Stimulated activated CD4-positive, alpha-beta T cell treated with anti-CD3 and anti-CD28 coated beads, Interleukin-1b, Interleukin-23, amount 100 ng/mL, for 24 hours (primary cell): ENCODE measurements at places on chromosomes 16 and 17.

DNA sequence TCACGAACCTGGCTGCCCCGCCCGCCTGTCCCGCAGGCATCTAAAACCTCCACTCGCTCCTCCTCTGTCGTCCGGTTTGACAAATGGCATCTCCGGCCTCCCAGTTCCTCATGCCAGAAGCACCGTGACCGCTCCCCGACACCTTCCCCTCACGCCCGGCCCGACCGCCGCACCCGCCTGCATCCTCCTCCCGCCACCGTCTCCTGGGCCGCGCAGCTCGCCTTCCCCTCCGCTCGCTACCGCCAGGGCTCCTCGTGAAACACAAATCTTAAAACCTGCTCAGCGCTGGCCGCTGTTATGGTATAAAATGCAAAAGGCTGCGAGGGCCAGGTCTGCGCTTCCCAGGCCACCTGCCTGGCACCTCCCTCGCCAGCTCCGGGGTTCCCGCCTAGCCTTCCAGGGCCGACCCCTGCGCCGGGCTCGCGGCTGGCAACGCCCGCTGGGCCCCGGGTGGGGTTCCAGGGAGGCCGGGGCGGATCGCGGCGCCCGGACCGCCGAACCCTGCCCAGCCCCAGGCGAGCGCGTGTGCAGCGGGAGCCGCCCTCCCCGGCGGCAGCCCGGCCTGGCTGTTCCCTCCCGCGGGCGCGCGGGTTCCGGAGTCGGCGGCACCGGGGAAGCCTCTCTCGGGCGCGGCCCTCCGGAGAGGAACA lies 488 bp downstream of the SPSB3 start:
- no peak for DNase-seq

GRCh38 chr17:56830726-56831368 lies 2.9 kb downstream of the C17orf67 start:
- no peak for DNase-seq

DNA sequence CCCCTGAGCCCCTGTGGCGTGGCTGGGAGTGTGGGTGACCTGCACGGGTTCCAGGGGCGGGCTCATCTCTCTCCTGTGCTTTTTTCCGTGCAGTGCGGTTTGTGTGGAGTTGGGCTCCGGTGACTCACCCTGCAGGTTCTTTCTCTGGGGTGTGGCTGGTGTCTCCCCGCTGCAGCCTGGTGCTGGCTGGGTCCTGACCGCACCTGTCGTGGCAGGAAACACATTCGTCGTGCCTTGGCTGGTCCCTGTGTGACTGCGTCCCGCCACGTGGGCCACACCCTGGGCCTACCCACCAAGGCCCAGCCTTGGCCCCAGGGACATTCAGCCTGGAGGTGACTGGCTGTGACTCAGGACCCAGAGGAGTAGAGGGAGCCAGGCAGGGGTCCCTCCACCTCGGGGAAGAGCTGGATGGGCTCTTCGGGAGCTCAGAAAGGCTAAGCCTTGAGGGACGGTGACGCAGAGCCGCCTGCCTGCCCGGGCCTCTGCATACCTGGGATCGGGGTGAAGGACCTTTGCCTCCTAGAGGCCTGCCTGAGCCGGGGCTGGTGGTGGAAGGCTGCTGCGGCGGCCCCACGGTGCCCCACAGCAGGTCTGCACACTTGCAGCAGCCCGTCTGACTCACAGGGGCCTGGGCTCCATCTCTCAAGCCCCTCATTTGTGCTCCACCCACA lies 7.8 kb downstream of the TRAF7 start:
- no peak for DNase-seq

GRCh38 chr17:48543854-48544348 lies 1.0 kb downstream of the HOXB2 start:
- no peak for DNase-seq

- DNase-seq = peak; percentile 38
Observed at GRCh38 chr16:89289428-89290395, 72.2 kb downstream of the ZNF778 start.

DNA sequence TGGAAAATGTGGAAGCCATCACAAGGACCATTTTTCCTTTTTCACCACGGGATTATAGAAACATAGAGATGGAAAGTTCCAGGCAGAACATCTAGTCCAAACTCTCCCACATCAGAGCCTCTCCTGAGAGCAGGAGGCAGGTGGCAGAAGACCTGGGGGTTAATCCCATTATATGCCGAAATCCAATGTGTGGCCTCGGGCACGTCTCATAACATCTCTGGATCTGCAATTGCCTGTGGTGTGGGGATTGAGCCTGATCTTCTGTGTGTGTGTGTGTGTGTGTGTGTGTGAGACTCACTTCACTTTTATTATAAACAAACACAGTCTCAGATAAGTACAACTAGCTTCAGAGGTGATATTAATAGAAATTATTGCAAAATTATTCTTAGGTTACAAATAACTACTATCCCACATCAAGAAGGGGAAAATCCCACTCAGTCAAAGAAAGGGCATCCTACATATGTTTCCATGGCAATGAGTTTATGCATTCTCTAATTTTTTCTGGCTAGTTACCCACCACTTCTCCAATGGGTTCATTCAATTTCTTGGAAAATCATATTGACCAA lies 199.1 kb downstream of the FOXL1 start:
- no peak for DNase-seq

- no peak for DNase-seq
Observed at GRCh38 chr17:59365383-59365981, 34.0 kb downstream of the YPEL2 start.

DNA sequence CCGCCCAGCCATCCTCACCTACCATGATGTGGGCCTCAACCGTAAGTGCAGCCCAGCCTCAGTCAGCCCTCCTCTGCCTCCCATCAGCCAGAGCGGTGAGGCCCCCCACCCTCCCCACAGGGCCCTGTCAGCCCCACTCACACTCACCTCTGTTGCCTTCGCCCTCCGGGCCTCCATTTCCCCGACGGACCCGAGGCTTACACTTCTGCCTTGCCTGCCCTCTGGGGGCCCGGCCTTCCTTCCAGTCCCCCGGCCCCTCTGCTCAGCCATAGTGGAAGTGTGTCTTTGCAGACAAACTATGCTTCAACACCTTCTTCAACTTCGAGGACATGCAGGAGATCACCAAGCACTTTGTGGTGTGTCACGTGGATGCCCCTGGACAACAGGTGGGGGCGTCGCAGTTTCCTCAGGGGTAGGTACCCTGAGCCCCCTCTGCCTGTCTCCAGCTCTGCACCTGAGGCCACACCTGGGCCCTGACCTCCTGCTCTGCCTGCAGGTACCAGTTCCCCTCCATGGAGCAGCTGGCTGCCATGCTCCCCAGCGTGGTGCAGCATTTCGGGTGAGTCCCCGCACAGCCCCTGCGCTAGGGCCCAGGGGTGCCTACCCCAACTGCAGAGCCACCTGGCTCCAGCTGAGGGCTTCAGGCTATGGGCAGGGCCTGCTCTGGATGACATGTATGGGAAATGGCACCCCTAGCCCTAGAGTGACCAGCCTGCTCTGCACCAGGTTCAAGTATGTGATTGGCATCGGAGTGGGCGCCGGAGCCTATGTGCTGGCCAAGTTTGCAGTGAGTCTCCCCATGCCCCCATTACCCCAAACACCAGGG lies 4.1 kb downstream of the NDRG4 start:
- no peak for DNase-seq

DNA sequence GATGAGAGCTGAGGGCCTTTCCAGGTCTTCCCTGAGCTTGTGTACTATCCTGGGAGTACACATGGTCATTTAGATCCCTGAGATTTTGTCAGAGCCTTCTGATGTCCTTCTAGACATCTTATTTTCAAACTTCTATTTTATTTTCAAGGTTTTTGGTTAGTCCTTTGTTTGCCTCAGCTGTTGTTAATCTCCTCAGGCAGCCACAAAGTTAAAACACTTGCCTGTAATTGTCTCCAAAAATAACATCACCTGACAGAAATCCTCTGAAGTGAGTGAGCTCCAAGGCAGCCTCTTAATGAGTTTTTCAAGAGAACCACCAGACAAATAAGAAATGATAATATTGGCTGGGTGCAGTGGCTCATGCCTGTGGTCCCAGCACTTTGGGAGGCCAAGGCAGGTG lies 43.8 kb upstream of the CPHXL start:
- no peak for DNase-seq

- DNase-seq = no peak
Observed at GRCh38 chr16:22220714-22221113, 14.6 kb downstream of the EEF2K start.

GRCh38 chr17:59914274-59914854 lies 21.4 kb downstream of the RPS6KB1 start:
- DNase-seq = no peak

DNA sequence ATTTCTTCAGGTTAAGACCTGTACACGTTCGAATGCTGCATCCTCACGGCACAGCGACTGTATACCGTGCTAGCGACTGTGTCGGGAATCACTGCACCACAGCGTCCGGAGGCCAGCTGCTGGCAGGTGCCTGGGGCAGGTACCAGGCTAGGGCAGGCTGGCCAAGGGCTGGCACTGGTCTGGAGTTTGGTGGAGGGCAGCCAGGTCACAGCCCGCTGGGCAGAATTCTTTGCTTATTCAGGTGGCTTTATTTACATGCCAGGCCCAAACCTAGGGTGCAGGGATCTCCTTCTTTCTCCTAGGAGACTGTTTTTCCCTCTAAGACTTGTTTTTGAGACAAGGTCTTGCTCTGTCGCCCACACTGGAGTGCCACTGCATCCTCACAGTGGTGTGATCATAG lies 37.9 kb downstream of the COTL1 start:
- DNase-seq = no peak

DNA sequence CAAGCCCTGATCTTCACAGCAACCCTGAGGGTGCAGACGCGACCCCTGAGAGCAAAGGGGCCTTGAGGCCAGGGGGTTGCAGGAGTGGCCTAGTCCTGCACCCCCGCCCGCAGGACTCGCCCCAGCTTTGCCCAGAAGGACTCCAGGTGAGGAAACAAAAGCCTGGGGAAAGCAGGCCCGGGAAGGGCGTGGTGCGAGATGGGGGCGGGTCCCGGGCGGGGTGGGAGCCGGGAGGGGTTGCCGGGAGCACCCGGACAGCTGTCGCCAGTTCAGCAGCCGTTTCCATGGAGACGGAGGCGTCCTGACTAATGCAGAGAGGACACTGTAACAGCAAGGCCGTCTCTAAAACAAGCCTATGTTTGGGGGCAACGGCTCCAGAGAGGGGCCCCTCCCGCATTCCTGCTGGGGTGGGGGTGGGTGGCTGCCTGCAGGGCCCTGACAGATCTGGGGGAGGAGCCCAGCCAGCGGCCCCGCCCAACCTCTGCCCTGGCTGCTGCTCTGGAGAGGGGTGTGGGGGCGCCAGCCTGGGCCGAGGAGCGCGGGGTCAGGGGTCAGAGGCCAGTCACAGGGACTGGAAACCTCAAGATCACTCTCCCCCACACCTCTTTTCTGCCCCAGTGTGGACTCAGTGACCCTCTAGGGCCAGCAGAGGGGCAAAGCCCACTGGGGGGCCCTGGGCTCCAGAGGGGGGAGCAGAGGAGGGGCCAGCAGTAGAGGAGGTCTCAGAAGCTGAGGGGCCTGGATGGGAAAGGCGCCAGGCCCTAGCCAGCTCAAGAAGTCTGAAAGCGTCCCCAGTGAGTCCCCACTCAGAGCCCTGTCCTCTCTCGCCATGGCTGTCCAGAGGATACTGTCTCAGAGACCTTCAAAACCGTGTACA lies 3.1 kb upstream of the TPPP3 start:
- no peak for DNase-seq

GRCh38 chr17:1762233-1762900 lies 507 bp downstream of the SERPINF1 start:
- DNase-seq = no peak

- no peak for DNase-seq
Observed at GRCh38 chr17:7183433-7184090, 4.4 kb upstream of the ASGR1 start.
